ENCODE measurements at places on chromosomes 5 and 9. TPM values are rescaled to one million over a fixed set of nuclear protein-coding genes. Genes with fewer than 3 reads are reported as not detected.

The TMEM203 gene
- polyA plus RNA-seq: 44.6 TPM

The ATOX1 gene
- polyA plus RNA-seq: 110 TPM

The ZDHHC11B gene
- polyA plus RNA-seq: 4.7 TPM

The MOB3B gene
- polyA plus RNA-seq: 27.4 TPM

The HTR1A gene
- not detected for polyA plus RNA-seq

The MZB1 gene
- 0.95 TPM for polyA plus RNA-seq

The ARPC5L gene
- 36.4 TPM for polyA plus RNA-seq

The CTXN3 gene
- polyA plus RNA-seq: not detected

The RGS3 gene
- 43.4 TPM for polyA plus RNA-seq

DNA sequence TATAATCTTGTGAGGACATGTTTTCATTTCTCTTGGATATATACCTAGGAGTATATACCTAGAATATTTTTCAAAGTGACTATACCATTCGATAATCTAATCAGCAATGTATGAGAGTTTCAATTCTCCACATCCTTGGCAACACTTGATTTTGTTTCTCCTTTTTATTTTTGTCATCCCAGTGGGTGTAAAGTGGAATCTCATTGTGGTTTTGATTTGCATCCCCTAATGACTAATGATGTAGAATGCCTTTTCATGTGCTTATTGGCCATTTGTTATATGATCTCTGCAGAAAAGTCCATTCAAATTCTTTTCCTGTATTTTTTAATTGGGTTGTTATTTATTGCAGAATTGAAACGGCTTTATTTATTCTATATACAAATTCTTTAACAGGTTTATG, 15.2 kb downstream of the ZCCHC9 start:
- DNase-seq: no peak

- no peak for DNase-seq
Observed at GRCh38 chr5:6827526-6828219, 114.4 kb downstream of the TENT4A start.

DNA sequence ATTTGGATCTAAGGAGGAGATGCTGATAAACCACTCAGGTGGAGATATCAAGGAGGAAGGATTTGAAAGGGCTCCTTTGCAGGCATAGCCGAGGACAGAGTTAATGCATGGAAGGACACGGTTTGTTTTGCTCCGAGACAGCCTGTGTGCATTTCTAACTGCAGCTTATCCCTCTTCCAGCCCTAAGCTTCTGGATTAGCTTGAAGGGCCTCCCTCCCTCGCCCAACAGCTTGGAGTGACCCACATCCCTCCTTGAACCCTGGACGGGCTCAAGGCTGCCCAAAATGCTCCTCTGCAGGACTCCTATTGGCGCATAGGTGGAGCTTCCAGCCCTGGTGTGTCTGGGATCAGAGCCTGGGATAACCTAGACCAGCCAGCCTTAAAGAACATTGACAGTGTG, 66.7 kb downstream of the PPARGC1B start:
- no peak for DNase-seq

- no peak for DNase-seq
Observed at GRCh38 chr9:20740304-20740703, 56.2 kb downstream of the FOCAD start.

DNA sequence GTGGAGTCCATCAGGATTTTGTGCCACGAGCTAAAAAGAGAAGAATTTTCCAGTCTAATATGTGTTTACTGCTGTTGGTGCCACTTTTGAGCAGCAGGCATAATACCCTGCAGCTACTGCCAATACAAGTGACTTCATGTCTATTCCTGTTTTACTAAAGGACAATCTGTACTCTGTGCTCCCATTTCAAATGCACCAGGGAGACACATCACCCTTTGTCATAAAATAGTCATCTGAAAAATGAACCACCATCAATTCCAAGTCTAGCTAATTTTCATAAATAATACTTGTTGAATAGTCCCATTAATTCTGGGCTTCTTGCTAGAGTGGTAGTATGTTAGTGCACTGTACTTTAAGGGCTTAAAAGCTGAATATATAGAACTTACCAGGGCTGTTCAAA, 8.9 kb upstream of the PKD2L2 start:
- DNase-seq: no peak

- no peak for DNase-seq
Observed at GRCh38 chr5:178386336-178386931, 153.8 kb upstream of the PHYKPL start.

- no peak for DNase-seq
Observed at GRCh38 chr9:126508171-126508591, 105.5 kb upstream of the LMX1B start.

- DNase-seq: no peak
Observed at GRCh38 chr5:134758176-134758503, 439 bp upstream of the DDX46 start.

- no peak for DNase-seq
Observed at GRCh38 chr9:70579686-70580085, 165.2 kb upstream of the KLF9 start.

- no peak for DNase-seq
Observed at GRCh38 chr9:107438211-107439031, 51.1 kb downstream of the KLF4 start.

DNA sequence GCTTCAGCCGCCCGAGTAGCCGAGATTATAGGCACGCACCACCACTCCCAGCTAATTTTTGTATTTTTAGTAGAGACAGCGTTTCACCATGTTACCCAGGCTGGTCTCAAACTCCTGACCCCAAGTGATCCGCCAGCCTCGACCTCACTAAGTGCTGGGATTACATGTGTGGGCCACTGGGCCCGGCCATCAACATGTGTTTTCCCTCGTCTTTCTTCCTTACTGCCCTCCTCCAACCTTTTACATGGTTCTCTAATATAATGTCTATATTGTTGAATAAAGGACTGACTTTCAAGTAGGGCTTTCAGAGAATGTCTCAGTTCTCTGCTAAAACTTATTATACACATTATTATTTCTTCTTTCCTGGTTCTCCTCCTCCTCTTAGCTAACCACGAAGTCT, 21.3 kb upstream of the PCAT7 start:
- DNase-seq: no peak

DNA sequence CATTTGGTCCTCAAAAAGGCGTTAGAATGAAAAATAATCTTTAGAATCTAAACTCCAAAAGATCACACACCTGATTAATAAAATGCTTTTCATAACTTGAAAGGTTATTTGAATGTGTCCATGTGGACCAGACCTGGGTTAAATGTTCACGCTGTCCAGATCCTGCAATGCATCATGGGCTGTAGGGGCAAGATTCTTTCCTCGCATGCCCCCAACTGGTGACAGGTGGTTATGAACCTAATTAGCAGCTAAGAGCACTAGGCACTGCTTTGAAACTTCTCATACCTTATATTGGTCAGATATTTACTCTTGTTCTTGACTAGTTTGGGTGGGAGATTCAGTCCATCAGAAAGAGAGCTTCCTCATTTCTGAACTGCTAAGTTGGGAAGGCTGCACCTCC, 19.3 kb upstream of the PIP5K1B start:
- DNase-seq: no peak

- DNase-seq: no peak
Observed at GRCh38 chr9:37752642-37753488, 740 bp upstream of the TRMT10B start.

DNA sequence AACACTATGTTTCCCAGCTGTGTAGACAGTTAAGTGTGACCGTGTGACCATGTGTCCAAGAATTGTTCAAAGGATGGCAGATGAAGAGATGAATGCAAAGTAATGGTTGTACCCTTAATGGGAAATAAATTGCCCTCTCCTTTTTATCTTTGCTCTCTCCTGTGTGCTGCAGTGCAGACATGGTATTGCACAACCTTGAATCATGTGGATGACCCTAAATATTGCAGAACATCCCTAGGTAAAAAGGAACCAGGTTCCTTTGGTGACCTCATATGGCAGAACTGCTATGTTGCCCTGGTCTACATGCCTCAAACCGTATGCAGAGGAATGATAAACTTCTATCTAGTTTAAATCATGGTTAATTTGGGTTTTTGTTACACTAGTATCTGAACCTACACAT, 81.7 kb upstream of the CTNND2 start:
- no peak for DNase-seq

- DNase-seq: no peak
Observed at GRCh38 chr5:56649569-56649968, 165.8 kb upstream of the MAP3K1 start.

DNA sequence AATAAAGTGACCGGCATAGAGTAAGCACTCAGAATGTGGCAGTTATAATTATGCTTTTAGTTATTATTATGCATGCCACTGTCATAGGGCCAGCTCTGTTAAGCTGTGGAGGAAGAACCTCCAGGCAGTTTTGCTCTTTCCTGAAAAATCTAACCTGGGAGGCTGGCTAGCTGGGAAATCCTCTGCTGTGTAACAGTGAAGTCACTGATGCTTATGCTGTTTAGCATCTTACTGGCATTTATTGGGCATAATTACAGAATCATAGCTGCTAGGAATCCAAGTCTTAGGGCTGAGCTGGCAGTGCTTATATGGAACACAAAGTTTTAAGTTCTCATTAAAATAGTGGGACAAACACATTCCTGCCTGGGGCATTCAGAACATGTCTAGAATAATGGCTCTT, 5.5 kb upstream of the GSN start:
- DNase-seq: no peak

GRCh38 chr9:125997196-125997823, 250.1 kb downstream of the PBX3 start:
- no peak for DNase-seq

DNA sequence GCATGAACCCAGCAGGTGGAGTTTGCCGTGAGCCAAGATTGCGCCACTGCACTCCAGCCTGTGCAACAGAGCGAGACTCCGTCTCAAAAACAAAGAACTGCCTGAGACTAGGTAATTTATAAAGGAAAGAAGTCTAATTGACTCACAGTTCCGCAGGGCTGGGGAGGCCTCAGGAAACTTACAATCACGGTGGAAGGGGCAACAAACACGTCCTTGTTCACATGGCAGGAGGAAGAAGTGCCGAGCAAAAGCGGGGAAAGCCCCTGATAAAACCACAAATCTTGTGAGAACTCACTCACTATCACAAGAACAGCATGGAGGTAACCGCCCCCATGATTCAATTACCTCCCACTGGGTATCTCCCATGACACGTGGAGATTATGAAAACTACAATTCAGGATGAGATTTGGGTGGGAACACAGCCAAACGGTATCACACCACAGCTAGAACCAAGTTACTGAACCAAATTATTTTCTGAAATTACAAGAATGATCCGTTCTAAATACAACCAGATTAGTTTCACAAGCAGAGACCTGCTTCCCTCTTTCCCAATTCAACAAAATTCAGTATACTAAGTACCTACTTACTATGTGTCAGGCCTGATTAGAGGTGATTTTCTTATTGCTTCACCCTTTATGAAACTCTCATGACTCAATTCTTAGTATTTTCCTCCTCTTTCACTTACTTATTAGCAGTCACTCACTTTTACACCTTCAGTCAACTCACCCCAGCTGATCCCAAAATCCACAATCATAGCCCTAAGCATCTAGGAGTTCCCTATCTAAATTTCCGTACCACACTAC, 8.4 kb downstream of the UBTD2 start:
- DNase-seq: no peak

DNA sequence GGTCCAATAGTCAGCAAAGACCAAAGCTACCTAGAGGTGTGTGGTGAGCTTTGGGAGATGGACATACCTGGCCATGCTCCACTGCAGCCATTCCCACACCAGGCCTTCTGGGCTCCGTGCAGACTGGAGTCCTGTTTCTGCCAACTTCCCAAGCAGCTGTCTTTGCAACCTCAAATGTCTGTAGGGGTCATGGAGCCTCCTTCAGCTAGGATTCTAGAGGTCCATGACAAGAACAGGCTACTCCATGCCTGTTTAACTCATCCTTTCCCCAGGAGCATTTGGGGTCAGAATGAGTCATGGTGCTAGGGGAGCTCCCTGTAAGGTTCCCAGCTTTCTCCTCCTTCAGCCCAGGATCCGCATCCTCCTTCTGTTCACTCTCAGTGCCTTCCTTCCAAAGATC, 17.1 kb downstream of the VPS13A start:
- no peak for DNase-seq

Data from right renal pelvis (tissue), 4 donors.